ENCODE measurements at places on chromosomes 7 and 10.
A peak's percentile ranks its signal among the peaks of the same experiment; 100 is the strongest.

GRCh38 chr7:91837397-91838070 is 43.0 kb downstream of the MTERF1 start:
- no peak overlapping the region for H3K27ac ChIP-seq
- H3K4me3 ChIP-seq = no peak overlapping the region
- DNase-seq = no peak
- no peaks in the 10 kb centered on the region for H3K4me1 ChIP-seq

DNA sequence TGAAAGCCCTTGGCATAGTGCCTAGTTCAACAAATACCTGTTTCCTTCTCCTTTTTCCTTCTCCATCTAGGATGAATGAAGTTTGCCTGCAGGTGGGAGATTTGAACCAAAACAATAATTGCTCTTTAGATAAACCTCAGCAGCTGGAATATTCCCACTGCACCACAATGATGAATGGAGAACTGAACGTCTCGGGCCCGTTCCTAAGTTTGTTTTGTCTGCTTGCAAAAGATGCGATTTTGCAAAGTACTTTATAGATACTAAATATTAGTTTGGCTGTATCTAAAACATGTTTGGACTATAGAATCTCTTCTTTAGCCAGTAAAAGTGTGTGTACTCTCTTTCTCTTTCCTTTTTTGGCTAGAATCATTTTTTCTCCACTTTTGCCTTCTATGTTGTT is 75.8 kb upstream of the BMPER start:
- H3K27ac ChIP-seq = no peak overlapping the region
- peaks cover 9% of the 10 kb centered on the region for H3K4me1 ChIP-seq
- no peak for DNase-seq
- H3K27me3 ChIP-seq = no peaks in the 10 kb centered on the region
- no peak overlapping the region for H3K4me3 ChIP-seq
- H3K36me3 ChIP-seq = no peaks in the 10 kb centered on the region

DNA sequence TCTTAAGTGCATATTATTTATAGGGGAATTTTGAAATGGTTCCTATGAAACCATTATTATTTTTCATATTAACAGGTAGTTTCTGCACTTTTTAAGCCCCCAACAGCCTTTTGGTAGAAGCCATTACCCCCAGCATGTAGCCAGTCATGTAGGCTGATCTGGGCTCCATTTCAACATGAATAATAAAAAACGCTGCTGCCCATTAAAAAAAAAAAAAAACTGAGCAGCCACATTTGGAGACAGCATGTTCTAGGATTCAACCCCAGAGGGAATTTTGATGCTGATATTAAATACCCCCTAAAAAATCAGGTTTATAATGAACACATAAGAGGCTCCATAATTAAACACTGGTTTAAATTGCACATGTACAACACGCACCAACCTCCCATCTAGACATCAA is 181.3 kb downstream of the RTKN2 start:
- H3K36me3 ChIP-seq = peaks cover 5% of the 10 kb centered on the region
- no peaks in the 10 kb centered on the region for H3K27me3 ChIP-seq
- no peak overlapping the region for H3K27ac ChIP-seq
- H3K4me1 ChIP-seq = peaks cover 67% of the 10 kb centered on the region
- no peak for DNase-seq
- H3K4me3 ChIP-seq = no peak overlapping the region

- H3K36me3 ChIP-seq = peaks cover 28% of the 10 kb centered on the region
- H3K4me1 ChIP-seq = peaks cover 14% of the 10 kb centered on the region
- peak within 1 kb of the TSS; percentile 32 for H3K4me3 ChIP-seq
- H3K27me3 ChIP-seq = peaks cover 7% of the 10 kb centered on the region
Observed at GRCh38 chr10:100519311-100520051, at the start of gene SEC31B. SEC31B (minus strand) TSS chr10:100519861; CDS start chr10:100516952, 2,909 bp downstream.

DNA sequence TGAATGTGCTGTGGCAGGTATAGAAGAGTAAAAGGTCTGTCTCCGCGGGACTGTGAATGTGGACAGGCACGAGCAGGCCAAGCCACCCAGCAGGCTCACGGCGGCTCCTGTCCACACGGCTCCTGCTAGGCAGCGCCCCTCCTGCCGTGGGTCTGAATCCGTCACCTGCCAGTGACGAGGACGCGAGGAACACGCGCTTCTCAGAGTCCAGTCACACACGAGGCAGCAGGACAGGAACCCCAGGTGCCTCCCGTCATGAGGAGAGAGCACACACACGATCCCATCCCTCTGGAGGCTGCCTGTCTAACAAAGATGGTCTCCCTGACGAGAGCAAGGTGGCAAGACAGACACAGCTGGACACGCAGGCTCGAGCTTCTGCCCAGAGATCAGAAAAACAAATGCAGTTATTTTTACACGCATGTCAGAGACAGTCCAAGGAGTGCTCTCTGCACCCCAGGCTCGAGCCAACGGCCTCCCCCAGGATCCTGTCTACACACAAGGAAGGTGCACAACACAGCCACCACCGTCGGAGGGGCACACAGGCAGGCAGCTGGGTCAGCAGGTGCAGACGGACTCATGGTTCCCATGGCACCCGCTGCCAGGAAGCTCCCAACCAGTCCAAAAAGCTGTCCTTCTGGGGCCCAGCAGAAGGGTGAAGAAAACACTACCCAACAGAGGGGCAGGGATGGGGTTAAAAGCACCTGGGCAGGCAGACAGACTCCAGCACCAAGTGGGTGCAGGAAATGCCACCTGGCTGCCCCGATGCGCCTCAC is 103.2 kb downstream of the MAD1L1 start:
- no peak for DNase-seq
- H3K4me1 ChIP-seq = no peaks in the 10 kb centered on the region
- H3K27me3 ChIP-seq = no peaks in the 10 kb centered on the region
- H3K36me3 ChIP-seq = no peaks in the 10 kb centered on the region

DNA sequence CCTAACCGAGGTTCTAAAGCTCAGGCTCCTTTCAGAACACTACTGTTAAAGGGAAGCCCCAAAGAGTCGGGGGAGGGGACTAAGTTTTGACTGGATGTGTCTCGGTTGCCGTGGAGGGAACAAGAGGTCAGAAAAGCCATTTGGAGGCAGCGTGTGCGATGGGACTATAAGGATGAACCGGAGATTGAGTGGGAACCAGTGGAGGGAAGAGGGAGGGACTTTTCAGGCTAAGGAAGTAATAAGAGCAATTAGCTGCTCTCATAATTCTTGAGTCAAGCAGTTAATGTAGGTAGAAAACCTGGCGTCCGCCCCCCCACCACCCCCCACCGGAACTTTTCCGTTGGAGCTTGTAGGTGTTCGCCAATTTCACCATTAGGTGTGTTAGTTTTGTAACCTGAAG is 491 bp upstream of the AKAP9 start:
- peaks cover 28% of the 10 kb centered on the region for H3K4me1 ChIP-seq
- no peak for DNase-seq
- no peaks in the 10 kb centered on the region for H3K36me3 ChIP-seq
- peak overlapping the region; percentile 62 for H3K4me3 ChIP-seq
- no peaks in the 10 kb centered on the region for H3K27me3 ChIP-seq

- H3K36me3 ChIP-seq = no peaks in the 10 kb centered on the region
- no peaks in the 10 kb centered on the region for H3K27me3 ChIP-seq
- no peak for DNase-seq
- H3K4me3 ChIP-seq = no peak overlapping the region
Observed at GRCh38 chr10:48332871-48333216, 26.4 kb downstream of the MAPK8 start.

- no peak for DNase-seq
- no peak overlapping the region for H3K4me3 ChIP-seq
- peak overlapping the region; percentile 16 for H3K27ac ChIP-seq
Observed at GRCh38 chr7:80900583-80901576, 18.0 kb downstream of the SEMA3C start.

DNA sequence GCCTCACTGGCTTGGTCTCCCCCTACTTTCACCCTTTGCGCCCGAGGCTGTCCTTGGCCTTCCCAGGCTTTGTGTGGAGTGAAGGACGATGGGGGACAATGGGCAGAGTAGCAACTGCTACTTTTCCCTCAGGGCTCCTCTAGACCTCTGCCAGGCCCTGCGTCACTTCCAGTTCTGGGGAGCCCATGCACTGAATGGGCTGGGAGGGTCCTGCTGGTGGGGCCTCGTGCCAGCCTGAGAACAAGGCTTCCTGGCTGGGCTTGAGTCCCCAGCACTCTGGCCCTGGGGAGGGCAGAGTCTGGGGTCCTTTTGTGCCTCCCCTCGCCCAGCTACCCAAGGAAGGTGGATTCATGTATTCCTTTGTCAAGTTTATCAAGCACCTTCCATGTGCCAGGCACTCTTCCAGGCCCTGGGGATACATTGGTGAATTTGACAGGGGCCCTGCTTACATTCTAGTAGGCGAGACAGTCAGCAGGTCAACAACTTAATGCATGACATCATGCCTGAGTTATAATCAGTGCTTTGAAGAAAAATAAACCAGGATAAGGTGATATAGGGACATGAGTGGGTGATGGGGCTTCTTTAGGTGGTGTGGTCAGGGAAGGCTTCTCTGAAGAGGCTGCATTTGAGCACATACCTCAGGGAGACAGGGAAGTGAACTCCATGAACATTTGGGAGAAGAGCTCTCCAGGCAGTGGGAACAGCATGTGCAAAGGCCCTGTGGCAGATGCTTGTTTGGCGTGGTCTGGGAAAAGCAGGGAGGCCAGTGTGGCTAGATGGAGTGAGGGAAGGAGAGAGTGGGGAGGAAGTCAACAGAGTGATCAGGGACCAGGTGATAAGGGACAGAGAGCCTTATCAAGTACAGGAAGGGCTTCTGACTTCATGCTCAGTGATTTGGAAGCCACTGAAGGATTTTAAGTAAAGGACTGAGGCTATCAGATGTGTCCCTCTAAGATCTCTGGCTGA is 14.1 kb downstream of the ZMIZ1 start:
- H3K4me3 ChIP-seq = no peak overlapping the region
- peak overlapping the region; percentile 59 for H3K27ac ChIP-seq
- H3K36me3 ChIP-seq = no peaks in the 10 kb centered on the region
- no peak for DNase-seq

- H3K27ac ChIP-seq = no peak overlapping the region
- H3K4me3 ChIP-seq = no peak overlapping the region
- no peaks in the 10 kb centered on the region for H3K27me3 ChIP-seq
- H3K4me1 ChIP-seq = peaks cover 26% of the 10 kb centered on the region
- no peaks in the 10 kb centered on the region for H3K36me3 ChIP-seq
Observed at GRCh38 chr7:136865777-136866176, 2.7 kb upstream of the CHRM2 start.

- peaks cover 3% of the 10 kb centered on the region for H3K36me3 ChIP-seq
- no peaks in the 10 kb centered on the region for H3K27me3 ChIP-seq
- H3K4me3 ChIP-seq = no peak overlapping the region
- H3K4me1 ChIP-seq = no peaks in the 10 kb centered on the region
- H3K27ac ChIP-seq = no peak overlapping the region
Observed at GRCh38 chr7:155009570-155010157, 6.7 kb upstream of the PAXIP1 start.

DNA sequence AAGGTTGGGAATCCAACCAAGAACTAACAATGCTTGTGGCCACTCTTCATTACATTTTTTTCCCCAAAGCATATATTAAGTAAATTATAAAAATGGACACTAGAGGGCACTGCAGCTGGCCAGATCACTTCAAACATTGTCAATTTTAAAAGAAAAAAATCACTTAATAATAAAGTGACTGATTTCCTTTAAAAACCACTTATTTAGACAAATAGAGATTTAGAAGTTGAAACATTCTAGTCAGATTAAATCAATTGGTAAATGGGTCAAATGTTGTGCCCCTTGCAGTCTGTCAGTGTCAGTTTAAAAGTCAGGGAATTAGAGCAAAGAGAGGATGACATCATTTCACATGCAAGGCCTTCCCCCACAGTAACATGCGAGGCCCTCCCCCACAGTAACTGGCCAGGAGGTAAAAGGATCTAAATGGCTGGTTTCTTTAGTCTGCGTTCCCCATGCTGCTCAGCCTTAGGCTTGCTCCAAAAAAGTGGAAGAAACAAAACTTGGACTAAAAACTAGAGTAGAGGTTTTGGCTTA is 177.9 kb downstream of the SKAP2 start:
- no peaks in the 10 kb centered on the region for H3K27me3 ChIP-seq
- no peaks in the 10 kb centered on the region for H3K4me1 ChIP-seq
- no peak overlapping the region for H3K4me3 ChIP-seq
- H3K36me3 ChIP-seq = no peaks in the 10 kb centered on the region

DNA sequence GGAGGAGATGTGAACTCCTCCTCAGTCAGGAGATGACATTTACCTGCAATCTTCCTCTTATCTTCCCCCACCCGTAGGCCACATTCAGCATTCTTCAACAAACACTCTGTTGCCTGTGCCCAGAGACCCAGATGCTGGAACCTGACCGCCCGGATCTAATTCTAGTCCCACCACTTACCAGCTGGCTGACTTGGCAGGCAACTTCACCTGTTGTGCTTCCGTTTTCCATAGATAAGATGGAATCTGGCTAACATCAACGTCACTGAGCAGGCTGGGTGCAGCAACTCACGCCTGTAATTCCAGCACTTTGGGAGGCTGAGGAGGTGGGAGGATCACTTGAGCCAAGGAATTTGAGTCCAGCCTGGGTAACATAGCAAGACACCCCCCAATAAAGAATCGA is 21.3 kb upstream of the FXYD4 start:
- no peak for DNase-seq
- no peaks in the 10 kb centered on the region for H3K27me3 ChIP-seq

GRCh38 chr7:19401461-19401860 is 256.2 kb upstream of the FERD3L start:
- no peak overlapping the region for H3K4me3 ChIP-seq
- H3K27me3 ChIP-seq = no peaks in the 10 kb centered on the region
- H3K36me3 ChIP-seq = no peaks in the 10 kb centered on the region
- no peak for DNase-seq
- H3K27ac ChIP-seq = no peak overlapping the region

DNA sequence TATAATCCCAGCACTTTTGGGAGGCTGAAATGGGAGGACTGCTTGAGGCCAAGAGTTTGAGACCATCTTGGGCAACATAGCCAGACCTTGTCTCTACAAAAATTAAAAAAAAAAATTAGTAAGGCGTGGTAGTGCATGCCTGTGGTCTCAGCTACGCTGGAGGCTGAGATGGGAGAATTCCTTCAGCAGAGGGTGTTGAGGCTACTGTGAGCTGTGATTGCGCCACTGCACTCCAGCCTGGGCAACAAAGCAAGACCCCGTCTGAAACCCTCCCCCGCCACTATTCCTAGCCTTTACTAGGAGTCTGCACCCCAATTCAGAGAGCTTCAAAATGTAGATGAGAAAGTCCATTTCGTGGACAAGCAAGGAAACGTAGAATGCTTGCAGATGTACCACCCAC is 95.2 kb downstream of the PRPF18 start:
- H3K36me3 ChIP-seq = no peaks in the 10 kb centered on the region
- H3K27ac ChIP-seq = no peak overlapping the region
- DNase-seq = no peak
- H3K4me3 ChIP-seq = no peak overlapping the region
- peaks cover 22% of the 10 kb centered on the region for H3K4me1 ChIP-seq
